ENCODE measurements at places on chromosomes 12 and 14.

GRCh38 chr12:55816881-55817344 lies 611 bp downstream of the SARNP start:
- no peak for DNase-seq

DNA sequence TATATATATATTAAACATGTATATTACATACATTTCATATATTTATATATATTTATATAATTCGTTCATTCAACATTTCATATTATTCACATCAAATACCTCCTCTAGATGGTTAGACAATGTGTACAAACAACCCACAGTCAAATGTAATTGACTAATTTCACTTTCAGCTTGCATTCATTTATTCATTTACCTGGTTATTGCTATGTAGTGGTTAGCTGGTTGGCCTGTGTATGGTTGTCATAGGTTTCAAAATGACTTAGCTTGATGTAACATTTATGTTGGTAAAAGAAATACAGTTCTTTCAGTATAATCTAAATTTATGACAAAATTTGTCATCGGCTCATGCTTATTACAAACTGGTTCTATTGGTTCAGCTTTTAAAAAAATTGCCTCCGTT lies 389 bp downstream of the OR4K13 start:
- DNase-seq = peak; percentile 1

DNA sequence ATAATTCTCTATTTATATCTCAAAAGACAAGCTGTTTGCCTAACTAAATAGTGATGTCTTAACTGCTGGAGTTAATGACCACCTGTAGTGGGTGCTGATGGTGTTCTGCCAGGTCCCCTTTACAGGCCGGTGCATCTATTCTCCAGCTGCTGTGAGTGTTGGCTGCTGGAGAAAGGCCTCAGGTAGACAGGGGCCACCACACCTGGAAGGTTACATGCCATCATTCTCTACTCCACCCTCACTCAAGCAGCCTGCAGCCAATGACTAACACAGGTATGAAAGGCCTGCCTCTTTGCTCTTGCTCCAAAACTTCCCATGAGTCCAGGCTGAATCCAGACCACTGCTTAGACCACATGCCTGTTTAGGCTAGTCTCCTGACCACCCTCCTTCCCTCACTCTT lies 73.9 kb downstream of the RPS6KA5 start:
- no peak for DNase-seq

DNA sequence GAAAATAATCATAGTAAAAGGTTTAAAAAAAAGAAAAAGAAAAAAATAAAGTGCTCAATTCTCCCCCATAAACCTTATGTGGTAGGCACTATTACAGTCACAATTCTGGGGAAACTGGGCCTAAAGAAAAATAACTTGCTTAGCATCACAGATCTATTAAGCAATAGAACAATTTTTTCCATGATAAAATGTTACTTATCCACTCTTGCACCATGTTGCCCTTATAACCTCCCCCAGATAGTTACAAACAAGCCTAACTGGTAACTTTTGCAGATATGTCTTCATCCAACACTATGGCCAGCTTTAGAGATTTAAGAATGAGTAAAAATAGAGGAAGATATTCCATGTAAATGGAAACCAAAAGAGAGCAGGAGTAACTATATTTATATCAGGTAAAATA lies 164.8 kb downstream of the DUSP6 start:
- DNase-seq = no peak

DNA sequence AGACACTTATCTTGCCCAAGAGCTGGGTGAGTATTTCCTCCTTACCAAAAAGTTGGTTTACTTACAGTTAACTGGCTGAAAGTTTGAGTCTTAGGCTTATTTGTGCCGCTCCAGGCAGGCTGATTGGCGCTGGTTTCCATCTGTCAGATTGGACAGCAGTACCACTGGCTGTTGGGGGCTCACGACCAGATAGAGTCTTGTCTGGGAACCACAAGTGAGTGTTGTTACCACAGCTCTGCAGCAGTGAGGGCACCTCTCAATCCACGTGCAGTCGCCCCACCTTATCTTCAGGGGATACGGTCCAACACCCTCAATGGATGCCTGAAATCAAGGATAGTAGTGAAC lies 58.9 kb downstream of the DDX51 start:
- DNase-seq = no peak

- no peak for DNase-seq
Measured at GRCh38 chr14:99632410-99633035, 12.4 kb upstream of the HHIPL1 start.

DNA sequence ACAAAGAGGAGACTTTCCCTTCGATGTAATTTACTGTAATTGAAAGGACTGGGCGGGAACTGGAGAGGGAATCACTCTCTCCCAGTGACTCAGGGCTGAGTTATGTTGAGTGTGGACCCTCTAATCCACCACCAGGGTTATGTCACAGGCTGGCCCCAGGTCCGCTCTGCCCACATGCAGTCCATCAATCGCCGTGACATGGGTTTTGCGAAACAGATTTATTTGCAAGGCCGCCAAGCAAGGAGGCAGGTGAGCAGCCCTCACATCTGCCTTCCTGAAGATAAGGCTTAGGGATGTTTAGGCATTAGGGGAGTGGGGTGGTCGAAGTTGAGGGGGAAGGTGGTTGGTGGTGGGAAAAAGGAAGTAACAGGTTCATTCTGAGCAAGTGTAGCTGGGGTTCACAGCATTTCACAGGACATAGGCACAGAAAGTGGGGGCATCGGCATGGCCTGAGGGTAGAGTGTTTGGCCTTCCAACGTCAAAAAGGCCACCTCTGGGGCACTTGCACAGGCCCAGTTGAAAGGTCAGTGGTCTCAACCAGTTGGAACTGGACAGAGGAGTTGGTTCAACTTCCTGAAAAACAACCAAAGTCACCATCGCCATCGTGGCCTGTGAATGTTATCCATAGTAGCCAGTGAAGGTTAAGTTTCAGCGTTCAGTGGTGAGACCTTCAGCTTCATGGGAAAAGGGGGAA lies 66.9 kb downstream of the DNAH10 start:
- DNase-seq = no peak

DNA sequence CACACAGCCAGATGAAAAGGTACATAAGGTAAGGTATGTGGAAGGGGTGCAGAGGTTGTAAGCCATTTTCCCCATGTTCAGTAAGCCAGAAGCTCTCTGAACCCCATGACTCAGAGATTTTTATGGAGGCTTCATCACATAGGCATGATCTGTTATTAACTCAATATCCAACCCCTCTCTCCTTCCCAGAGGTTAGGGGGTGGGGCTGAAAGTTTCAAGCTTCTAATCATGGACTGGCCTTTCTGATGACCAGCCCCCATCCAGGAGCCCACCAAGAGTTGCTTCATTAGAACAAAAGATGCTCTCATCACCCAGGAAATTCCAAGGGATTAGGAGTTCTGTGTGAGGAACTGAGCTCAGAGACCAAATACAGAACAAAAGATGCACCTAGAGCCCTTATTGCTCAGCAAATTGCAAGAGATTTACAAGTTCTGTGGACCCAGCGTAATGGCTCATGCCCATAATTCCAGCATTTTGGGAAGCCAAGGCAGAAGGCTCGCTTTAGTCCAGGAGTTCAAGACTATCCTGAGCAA lies 103.2 kb upstream of the DAAM1 start:
- no peak for DNase-seq

- no peak for DNase-seq
Measured at GRCh38 chr12:57385586-57385985, 45.3 kb downstream of the R3HDM2 start.

DNA sequence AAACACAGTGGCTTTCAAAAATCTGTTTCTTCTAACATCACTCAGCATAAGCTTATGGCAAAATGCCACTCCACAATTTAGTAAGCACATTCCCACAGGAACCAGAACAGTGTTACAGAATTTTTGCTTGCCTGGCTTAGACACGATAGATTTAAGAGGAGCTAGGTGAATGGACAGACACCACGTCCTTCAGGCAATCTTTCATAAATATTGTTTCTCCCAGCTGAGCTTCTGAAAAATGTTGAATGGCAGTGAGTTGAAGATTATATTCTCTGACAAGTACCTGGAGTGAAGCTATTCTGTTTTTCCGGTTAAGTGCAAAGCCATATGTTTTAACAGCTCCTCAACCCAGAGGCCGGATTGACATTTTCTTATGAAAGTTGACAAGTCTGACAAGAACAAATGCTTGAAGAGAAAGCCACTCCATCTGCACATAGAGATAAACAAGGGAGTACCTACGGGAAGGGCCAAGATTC lies 102.0 kb downstream of the FSCB start:
- DNase-seq = no peak

GRCh38 chr14:45091710-45092109 lies 7.8 kb downstream of the PRPF39 start:
- DNase-seq = no peak

GRCh38 chr12:75756111-75756510 lies 244.7 kb upstream of the KRR1 start:
- no peak for DNase-seq

GRCh38 chr12:89051065-89051677 lies 301.1 kb downstream of the DUSP6 start:
- DNase-seq = peak; percentile 67

- no peak for DNase-seq
Measured at GRCh38 chr12:51997136-51997535, 9.6 kb upstream of the TAMALIN start.

GRCh38 chr12:121602766-121603165 lies 21.9 kb upstream of the KDM2B start:
- DNase-seq = no peak

DNA sequence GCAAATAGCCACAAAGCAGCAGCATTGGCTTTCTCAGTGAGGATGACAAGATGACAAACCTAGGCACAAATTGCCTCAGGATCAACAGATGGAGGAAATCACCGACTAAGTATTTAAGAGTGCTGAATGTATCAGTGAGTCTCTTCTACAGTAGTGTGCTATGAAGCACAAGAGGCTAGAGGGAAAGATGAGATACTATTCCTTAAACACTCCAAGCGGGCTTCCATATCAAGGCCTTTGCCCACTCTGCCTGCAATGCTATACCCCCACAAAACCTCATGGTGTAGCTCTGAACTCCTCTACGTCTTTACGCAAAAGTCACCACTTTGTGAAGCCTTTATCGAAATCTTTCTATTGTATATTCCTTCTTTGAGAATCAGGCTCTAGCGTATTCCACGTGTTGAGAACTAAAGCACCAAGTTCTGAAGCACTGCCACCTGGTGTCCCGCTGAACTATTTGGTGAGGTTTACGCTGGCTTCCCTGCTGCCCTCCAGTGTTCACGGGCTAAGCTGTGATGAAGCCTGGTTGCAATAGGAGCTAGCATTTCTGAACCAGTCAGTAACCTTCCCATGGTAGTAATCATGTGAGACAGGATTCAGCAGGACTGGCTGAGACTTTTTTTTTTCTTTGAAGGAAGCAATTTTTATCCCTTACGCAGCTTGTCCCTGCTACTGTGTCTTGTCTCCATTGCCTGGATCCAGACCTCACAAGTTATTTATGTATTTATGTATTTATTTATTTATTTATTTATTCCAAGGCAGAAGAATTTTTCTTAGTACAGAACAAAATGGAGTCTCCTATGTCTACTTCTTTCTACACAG lies 426.5 kb upstream of the OR4E1 start:
- peak; percentile 59 for DNase-seq

DNA sequence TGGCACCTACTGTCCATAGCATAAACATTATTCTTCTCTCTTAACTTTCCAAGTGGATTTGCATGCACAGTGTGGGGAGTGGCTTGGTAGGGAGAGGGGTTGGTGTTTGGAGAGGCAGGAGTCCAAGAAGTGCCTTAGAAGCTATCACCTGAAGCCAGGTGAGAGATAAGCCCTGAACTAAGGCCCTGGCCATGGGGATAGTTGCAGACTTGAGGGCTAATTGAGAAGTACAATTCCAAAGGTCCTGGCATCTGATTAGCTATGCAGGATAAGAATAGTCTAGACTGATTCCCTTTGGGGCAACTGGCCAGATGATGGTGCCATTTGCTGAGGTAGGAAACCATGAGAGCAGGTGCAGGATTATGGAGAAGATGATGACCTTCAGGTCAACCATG lies 2.0 kb upstream of the PCK2 start:
- DNase-seq = no peak

GRCh38 chr14:70707138-70708038 lies 65.7 kb downstream of the TTC9 start:
- DNase-seq = no peak

- no peak for DNase-seq
Measured at GRCh38 chr14:100915560-100915959, 12.0 kb upstream of the RTL1 start.

GRCh38 chr14:102320033-102320660 lies 601 bp downstream of the ZNF839 start:
- DNase-seq = peak; percentile 23

- DNase-seq = no peak
Measured at GRCh38 chr12:32617534-32617933, 61.6 kb upstream of the DNM1L start.

GRCh38 chr12:117370588-117370987 lies 9.2 kb upstream of the NOS1 start:
- no peak for DNase-seq

- DNase-seq = no peak
Measured at GRCh38 chr14:46108228-46108627, 543.4 kb downstream of the RPL10L start.

DNA sequence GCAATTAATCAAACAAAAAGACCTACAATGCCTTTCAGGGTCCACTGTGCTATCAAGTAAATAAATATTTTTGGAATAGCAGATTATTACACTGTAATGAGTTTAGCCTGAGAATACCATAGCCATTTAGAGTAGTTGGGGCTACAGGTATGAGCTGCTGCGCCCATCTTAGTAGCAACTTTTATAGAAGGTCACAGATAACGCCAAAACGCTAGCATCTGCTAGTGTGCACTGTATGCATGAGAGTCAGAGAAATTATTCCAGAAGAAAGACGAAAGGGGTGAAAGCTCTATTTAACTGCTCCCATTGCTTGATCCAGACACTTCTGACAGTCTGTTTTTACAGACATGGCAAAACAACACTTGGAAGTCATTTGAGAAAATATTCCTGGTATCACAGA lies 48.5 kb upstream of the SLC2A13 start:
- DNase-seq = no peak

- no peak for DNase-seq
Measured at GRCh38 chr12:46368138-46368537, 4.4 kb downstream of the SLC38A2 start.

GRCh38 chr14:90378249-90378648 lies 18.6 kb upstream of the CALM1 start:
- DNase-seq = no peak

GRCh38 chr12:52865090-52865944 lies 16.5 kb upstream of the KRT78 start:
- DNase-seq = no peak

DNA sequence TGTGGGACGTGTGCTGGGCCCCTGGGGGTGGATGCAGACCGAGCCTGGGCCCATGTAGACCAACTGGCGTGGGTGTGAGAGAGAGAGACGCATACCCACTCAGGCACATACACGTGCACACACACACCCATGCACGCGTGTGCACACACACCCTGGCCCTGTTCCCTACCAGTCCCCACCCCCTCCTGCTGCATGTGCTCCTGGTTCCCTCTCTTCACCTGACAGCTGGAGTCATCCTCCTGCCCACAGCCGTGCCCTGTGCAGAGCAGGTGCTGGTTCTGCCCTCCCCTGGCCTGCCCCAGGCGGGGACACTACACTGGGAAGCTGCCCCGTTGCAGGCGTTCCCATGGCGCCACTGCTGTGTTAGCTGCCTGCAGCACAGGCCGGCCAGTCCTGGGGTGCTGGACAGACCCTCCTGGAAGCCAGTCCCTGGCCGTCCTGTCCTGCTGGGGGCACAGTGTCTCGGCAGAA lies 18.5 kb downstream of the PACS2 start:
- DNase-seq = no peak
